ENCODE measurements at places on chromosomes 4 and X. TPM values are rescaled to one million over a fixed set of nuclear protein-coding genes. Genes with fewer than 3 reads are reported as not detected.

Gene ATP2B3
- total RNA-seq: not detected

Gene HSFX4
- not detected for total RNA-seq

Gene XPNPEP2
- 0.31 TPM for total RNA-seq

Gene PDZD11
- total RNA-seq: 4.4 TPM

Gene CCNG2
- 48.9 TPM for total RNA-seq

Gene ETDA
- not detected for total RNA-seq

Gene XG
- 0.10 TPM for total RNA-seq

Gene AFF2
- total RNA-seq: 16.2 TPM

Gene VSIG4
- total RNA-seq: 1.6 TPM

Data from mononuclear cell (primary cell).